ENCODE measurements at places on chromosomes 2 and 18. TPM values are rescaled to one million over a fixed set of nuclear protein-coding genes. Genes with fewer than 3 reads are reported as not detected.
A peak's percentile ranks its signal among the peaks of the same experiment; 100 is the strongest.

- DNase-seq = no peak
Observed at GRCh38 chr18:47113796-47114540, 36.3 kb downstream of the HDHD2 start.

DNA sequence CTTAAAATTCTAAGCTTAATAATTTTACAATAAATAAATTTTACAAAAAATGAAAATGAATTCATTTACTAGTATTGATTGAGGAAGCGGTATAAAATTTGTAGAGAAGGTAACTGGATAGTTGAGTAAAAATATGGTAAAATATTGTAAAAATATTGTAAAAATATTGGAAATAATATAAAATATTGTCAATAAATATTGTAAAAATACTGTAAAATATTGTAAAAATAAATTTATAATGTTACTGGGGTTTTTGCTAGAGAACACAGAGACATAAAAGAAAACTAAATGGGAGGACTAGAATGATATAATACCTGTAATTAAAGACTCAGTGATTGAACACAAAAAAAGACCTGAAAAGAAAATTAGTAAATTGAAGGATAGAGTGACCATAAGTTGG, 546.3 kb upstream of the NETO1 start:
- DNase-seq = no peak

GRCh38 chr18:4453874-4454536, 1.1 kb downstream of the DLGAP1 start:
- DNase-seq = no peak

GRCh38 chr2:96091141-96091710, 25.1 kb downstream of the ADRA2B start:
- peak; percentile 44 for DNase-seq

The IL36A gene
- not detected for total RNA-seq

GRCh38 chr2:71833855-71834560, 313.7 kb downstream of the CYP26B1 start:
- DNase-seq = peak; percentile 42

The GAL3ST2 gene
- total RNA-seq = 0.55 TPM

DNA sequence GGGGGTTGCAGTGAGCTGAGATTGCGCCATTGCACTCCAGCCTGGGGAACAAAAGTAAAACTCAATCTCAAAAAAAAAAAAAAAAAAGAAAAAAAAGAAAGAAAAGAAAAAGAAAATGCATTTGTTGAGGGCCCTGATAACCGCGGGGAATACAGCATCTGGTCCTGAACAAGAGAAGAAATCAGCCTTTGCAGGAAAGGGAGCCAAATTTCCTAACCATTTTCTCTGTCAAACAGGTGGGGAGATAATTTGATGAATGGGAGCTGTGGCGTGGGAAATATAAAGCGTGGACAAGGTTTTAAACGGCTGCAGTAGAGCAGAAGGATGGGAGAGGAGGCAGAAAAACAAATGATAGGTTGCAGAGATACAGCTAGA, 864 bp downstream of the E2F6 start:
- DNase-seq = no peak

The TSPYL6 gene
- not detected for total RNA-seq

DNA sequence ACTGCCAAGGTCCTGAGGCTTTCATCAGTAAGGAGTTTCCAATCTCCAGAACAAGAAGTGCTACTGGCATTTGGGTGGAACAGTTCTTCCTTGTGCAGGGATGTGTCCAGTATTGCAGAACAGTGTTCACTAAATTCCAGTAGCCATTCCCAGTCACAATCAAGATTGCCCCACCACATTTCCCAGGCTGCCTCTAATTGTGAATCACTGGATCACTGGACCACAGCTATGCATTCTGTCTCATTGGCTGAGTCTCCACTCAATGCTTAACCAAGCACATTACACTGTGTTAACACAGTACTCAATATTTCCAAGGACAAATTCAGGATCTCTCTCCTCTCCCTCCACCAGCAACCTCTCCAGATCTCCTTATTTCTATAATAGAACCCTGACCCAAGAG, 160.2 kb upstream of the CCDC150 start:
- DNase-seq = no peak

- DNase-seq = no peak
Observed at GRCh38 chr2:146124741-146125140, 1604.8 kb upstream of the ZEB2 start.

DNA sequence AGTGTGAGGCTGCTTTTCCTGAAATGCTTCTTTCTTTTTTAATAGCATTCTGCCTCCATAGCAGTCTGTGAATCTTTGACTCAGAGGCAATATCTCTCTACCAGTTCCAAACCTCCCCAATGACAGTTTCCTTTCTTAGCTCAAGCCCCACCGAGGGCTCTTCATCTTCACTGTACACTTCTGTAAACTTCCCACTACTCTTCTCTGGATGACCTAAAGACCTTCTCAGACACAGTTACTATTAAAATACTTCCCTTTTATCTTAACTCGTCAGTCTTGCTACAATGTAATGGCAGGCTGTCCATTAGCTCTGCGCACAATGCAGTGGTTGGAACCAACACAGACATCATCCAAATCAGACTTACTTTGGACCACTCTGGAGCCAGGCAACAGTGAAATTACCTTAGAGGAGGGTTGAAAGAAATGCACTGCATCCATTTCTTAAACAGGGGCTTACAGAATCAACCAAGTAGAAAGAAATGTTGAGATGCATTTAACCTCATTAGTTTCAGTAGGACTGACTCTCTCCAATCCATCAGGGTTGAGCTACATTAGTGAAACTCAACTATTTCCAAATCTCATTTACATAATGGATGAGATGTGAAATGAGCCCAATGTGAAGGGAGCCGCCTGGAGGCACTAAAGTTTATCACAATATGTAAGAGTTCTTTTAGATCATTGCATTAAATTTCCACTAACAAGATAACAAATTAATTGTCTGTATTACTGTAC, 343.8 kb downstream of the SETBP1 start:
- no peak for DNase-seq

The SLC9A4 gene
- total RNA-seq = not detected

- no peak for DNase-seq
Observed at GRCh38 chr2:112046231-112046630, 8.8 kb upstream of the TMEM87B start.

- DNase-seq = no peak
Observed at GRCh38 chr2:88499204-88499603, 46.7 kb upstream of the FOXI3 start.

The SH3RF3 gene
- 1.1 TPM for total RNA-seq

The SOWAHC gene
- 21.3 TPM for total RNA-seq

DNA sequence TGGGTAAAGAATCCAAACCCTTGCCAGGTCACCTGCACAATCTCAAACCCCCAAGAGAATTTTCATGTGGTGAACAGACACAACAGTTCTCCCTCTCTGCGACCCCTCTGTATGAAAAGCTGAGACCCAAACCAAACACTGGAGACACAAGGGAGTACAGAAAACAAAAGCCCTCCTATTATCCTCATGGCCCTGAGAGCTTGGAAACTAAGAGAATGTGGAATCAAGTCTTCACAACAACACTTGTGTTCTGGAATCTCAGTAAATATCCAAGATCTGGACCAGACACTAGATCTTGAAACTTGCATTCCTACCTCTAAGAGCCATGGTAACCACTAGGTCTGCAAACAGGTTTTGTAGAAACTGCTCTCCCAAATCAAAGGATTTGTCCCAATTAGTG, 50.1 kb upstream of the CCDC150 start:
- no peak for DNase-seq

GRCh38 chr2:109046925-109047508, 58.0 kb upstream of the EDAR start:
- DNase-seq = no peak

The HOXD13 gene
- not detected for total RNA-seq

DNA sequence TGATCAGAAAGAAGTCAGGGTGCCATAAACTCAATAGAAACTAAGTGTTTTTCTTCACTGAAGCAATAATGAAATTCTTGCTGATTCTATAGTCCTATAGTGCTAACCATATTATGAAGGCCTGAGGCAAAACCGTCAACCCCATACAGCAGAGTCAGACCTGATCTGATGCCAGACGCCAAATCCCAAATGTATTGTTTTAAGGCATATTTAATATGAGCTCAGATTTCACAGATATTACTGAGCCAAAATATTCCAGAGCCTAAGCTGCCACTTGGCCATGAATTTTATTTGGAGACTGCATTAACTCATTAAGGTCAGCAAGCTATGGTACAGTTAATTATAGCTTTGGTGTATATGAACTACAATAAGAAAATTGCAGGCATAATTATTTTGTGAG, 53.4 kb downstream of the SCN1A start:
- DNase-seq = no peak

DNA sequence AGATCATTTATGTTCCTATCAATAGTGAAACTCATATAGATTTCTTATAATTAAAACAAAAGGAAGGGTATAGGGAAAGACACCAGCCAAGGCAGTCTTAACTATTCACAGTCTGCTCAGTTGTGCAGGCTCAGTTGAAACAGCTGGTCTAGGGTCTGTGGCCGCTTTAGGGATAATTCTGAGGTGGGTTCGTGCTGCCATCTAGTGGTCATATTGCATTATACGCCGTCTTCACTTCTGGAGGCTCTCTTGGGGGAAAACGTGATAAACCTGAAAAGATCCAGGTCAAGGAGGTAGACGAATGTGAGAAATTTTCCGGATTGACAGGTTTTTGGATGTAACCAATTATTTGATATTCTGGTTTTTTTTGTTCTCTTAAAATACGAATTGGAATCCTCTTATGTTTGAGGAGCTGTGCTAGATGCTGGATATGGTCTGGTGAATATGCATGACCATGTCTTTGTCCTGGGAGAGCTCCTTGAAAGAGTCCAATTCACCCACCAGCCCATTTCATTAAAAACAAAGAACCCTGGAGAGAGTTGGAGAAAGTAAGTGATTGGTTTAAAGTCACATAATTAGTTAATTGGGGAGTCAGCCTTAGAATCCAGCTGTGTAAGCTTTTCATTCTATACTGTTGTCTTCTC, 492.4 kb downstream of the PLCL1 start:
- no peak for DNase-seq

DNA sequence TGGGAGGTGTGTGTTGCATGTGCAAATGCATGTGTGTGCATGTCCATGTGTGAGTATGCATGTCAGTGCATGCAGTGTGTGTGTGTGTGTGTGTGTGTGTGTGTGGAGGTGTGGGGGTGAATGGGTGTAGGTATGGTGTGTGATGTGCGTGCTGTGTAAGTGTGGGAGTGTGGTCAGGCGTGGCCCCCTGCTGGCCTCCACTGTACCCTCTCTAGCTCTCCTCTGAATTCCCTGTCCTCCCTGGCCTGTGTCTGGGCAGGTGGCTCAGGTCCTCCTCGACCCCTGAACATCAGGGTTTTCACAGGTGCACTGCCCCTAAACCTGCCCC, 230.2 kb downstream of the CELF4 start:
- DNase-seq = no peak

The CNDP1 gene
- total RNA-seq = 66.3 TPM

DNA sequence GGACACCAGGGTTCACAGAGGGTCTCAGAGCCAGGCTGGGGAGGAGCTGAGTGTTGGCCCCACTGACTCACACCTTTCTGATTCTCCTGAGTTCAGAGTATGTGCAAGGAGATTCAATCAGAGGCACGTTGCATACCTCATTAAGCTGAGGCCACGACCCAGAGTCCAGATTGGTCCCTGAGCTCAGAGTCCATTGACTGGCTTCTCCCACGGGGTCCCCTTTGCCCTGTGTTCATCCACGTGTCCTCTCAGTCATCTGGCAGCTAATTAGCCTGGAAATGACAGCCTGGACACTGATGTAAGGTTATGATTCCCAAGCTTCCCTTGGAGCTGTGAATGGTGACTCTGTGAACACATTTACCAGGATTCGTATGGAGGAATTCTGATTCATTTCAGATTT, 267.2 kb downstream of the SH3BP4 start:
- no peak for DNase-seq

GRCh38 chr2:241555711-241556110, 2.8 kb upstream of the BOK start:
- DNase-seq = no peak

- no peak for DNase-seq
Observed at GRCh38 chr2:185979546-185980071, 241.0 kb downstream of the FSIP2 start.

- no peak for DNase-seq
Observed at GRCh38 chr18:70469916-70470315, 181.1 kb downstream of the SOCS6 start.
